ENCODE measurements at places on chromosomes 5 and 9. TPM values are rescaled to one million over a fixed set of nuclear protein-coding genes. Genes with fewer than 3 reads are reported as not detected.

- no peak for DNase-seq
Measured at GRCh38 chr5:174794931-174795672, 70.7 kb downstream of the MSX2 start.

GRCh38 chr5:107476783-107477182 lies 194.0 kb downstream of the EFNA5 start:
- DNase-seq: no peak

DNA sequence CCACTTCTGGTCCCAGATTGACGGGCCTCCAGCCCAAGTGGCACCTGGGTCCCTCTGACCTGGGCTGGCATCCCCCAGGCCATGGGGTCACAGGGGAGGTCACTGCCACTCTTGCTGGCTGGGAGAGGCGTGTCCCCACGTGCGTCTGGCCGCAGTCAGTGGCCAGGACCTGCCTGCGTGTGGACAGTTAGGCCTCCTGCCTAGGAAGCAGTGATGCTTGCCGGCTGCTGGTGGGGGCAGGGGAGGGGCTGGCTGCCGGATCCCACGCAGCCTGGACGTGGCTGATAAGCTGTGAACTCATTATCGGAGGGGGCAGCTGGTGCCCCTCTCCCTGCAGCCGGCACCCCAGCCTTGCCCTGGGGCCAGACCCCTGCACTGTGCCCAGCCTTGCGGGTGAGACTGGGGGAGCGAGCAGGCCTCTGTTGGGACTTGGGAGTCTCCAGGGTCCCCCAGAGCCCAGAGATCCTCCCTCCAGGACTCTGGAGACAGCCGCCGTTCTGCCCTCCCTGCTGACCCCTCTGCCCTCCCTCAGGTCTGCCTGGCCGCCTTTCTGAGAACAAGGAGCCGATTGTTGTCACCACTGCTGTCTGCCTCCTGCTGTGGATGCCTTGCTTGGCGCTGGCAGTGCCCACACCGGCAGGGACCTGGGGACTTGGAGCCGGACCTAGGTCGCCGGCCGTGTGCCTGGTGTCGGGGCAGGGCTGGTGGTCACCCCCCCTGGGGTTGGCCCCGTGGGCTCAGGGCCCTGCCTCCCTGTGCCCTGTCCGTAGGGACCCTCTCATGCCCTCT lies 12.3 kb downstream of the RXRA start:
- no peak for DNase-seq

DNA sequence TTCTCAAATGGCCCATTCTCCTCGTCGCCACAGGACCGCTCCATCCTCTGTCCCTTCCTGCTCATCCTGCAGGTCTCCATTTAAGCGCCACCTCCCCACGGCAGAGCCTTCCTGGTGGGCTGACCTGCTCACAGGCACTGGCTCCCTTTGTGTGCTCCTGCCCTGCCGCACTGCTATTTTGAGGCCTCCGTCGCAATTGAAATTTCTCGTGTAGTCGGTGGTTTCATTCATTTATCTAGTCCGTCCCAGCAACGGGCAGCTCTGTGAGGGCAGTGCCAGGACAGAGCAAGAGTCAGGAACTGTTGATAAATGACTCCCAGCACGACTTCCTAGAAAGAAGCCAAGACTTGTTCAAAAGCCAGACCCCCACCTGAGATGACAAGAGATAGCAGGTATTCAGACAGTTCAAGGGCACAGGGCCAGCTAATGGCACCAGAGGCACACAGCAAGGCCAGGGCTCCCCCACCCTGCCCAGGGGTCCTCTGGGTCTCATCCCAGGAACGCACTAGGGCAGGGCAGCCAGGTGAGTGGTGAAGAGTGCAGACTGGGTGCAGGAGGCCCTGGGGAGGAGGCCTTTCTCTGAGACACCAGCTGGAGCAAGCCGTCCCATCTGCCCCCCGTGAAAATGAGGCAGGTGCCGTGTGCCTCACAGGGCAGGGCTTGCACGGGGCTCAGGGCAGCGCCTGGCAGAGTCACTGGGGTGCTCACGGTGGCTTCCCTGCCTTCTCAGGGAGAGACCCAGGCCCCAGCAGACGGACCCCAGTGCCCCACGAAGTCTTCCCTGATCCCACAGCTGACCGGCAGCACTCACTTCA lies 36.9 kb downstream of the FAM78A start:
- DNase-seq: no peak

Gene CCDC183
- 4.9 TPM for polyA plus RNA-seq

Gene REEP2
- polyA plus RNA-seq: 7.7 TPM

Gene SLC6A7
- 0.06 TPM for polyA plus RNA-seq
